Amniotic epithelial cell (primary cell): ENCODE measurements at places on chromosomes 7 and 10.

GRCh38 chr10:22727663-22728062 lies 13.3 kb upstream of the PIP4K2A start:
- DNase-seq = no peak

DNA sequence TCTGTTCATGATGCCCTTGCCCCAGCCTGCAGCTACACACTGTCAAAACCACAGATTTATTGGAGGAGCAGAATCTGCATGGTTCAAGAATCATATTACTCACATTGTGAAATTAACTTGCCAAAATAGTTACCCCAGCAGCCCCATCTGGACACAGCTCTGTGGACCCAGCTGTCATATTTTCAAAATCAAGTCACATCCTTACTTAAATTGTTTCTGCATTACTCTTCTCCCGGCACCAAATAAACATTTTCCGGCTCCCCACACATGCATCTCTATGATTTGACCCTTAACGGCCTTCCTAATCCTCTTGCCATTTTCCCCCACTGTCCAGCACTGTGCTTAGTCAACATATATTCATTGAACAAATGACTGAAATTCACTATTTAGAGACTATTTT lies 43.8 kb upstream of the GPR26 start:
- DNase-seq = no peak

DNA sequence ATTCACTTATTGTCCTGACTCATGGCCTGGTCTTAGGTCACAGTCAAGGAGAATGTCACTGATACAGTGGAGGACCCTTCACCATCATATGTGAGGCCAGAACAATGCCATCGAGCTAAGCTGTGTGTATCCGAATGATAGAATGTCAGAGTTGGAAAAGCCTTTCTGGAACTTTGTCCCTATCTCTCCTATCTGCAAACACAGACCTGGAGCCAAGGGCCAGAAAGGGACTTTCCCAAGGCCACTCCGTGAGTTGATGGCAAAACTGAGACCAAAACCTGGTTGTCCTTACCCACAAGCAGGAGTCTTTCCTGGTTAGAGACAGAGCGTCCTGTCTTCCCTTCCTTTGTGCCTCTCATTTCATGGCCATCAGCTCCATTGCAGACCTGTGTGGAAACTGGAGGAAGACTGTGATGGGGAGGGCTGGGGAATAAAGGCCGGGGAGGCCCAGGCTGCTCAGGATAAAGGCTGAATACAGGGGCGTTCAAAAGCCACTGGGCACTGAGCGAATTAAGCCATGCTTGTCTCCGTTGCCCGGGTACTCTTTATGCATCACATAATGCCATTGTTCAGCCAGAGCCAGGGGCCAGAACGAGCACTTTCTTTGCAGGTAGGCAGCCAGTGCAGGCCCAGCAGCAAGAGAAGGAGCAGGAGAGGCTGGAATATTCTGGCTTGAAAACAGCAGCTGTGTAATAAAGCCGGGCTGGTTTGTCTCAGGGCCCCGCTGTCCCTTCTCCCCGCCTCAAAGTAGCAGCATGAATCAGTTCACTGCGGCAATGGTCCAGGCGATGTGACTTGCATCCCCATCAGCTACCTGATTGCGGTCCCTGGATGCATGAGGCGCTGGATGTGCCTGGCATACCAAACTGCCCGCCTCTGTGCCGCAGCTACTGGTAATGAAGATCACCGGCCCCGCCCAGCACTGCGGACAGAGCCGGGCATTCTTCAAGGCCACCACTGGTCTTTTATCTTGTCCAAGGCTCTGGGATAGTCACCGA lies 143.0 kb downstream of the RPS24 start:
- DNase-seq = no peak

- no peak for DNase-seq
Observed at GRCh38 chr10:12887780-12888179, 113.7 kb downstream of the CCDC3 start.

DNA sequence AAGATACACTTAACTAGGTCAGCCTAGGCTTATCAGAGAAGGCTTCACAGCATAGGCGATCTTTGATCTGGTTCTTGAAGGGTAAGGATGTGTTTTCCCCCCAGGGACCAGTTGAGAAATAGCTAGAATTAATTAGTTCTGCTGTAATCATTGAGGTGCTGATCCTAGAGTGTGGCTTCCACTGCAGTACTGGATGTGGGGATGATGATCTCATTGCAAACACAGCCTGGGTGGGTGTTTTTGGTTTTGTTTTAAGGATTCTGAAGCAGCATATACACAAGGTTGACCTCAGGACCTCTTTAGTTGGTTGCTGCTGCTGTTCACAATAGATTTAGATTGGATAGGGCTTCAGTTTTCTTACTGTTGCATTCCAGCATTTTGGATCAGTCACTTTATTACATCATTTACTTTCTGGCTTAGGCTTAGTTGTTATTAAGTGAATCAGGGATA lies 159.7 kb downstream of the AUTS2 start:
- no peak for DNase-seq
